Right atrium auricular region (tissue), 2 donors: ENCODE measurements at places on chromosomes 2 and 18.

- DNase-seq: no peak
- no peaks in the 10 kb centered on the region for H3K36me3 ChIP-seq
- no peaks in the 10 kb centered on the region for H3K4me1 ChIP-seq
- H3K4me3 ChIP-seq: no peak overlapping the region
- H3K27ac ChIP-seq: no peak overlapping the region
Measured at GRCh38 chr2:181420259-181421130, 36.7 kb upstream of the ITGA4 start.

- no peaks in the 10 kb centered on the region for H3K4me1 ChIP-seq
- no peaks in the 10 kb centered on the region for H3K27me3 ChIP-seq
- peak overlapping the region; percentile 74 for H3K27ac ChIP-seq
- H3K36me3 ChIP-seq: no peaks in the 10 kb centered on the region
- H3K4me3 ChIP-seq: no peak overlapping the region
Measured at GRCh38 chr2:190656301-190656700, 7.4 kb downstream of the NAB1 start.

DNA sequence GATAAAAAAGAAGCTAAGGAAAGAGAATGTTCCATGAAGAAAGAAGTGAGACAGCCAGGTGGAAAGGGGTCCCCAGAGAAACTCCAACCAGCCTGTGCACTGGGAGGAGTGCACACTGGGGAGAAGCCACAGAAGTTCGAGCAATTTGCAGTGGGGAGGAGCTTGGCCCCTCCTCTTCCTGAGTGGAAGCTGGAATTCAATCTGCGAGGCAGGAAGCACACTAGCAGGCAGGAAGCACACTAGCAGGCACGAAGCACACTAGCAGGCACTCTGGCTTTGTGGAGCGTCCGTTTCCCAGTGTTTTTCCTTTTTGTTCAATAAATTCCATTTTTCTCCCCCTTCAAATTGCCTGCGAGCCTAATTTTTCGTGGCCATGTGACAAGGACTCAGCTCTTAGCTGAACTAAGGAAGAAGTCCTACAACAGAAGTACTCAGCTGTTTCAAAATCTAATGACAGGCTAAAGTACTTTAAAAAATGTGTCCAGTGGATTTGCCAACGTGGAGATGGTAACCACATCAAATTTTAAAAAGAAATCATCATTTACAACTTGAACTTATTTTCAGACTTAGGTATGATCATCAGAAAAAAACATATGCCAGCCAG, 21.4 kb upstream of the SPIRE1 start:
- H3K27ac ChIP-seq: peak overlapping the region; percentile 75
- H3K36me3 ChIP-seq: peaks cover 8% of the 10 kb centered on the region
- peak overlapping the region; percentile 31 for H3K4me3 ChIP-seq
- peak; percentile 68 for DNase-seq
- H3K27me3 ChIP-seq: no peaks in the 10 kb centered on the region

DNA sequence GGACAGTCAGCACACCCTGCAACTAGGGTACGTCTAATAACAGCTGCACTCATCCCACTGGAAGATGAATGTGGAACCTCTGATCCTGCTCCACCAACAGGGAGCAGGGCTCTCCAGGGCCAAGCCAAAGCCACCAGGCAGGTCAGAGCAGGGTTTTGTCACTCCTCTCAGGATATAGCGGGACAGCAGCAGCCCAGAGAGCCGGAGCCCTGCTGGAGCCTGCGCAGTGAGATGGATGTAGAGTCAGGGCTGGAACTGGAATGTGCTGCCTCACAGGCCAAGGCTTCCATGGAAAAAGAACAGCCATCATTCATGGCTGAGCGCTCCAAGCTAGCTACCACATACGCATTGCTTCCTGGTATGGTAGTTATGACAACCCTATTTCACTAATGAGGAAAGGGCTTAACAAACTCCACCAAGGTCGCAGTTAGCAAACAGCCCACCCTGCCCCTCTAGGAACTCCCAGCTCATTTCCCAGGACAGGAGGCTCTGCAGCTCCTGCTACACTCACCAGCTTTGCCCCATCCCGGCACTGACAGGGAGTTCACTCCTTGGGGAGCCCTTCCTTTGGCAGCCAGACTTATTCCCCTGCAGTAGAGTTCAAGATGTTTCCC, 85.2 kb downstream of the HS1BP3 start:
- no peaks in the 10 kb centered on the region for H3K36me3 ChIP-seq
- H3K27me3 ChIP-seq: no peaks in the 10 kb centered on the region
- DNase-seq: no peak
- peak overlapping the region; percentile 5 for H3K27ac ChIP-seq
- peaks cover 37% of the 10 kb centered on the region for H3K4me1 ChIP-seq
- no peak overlapping the region for H3K4me3 ChIP-seq

DNA sequence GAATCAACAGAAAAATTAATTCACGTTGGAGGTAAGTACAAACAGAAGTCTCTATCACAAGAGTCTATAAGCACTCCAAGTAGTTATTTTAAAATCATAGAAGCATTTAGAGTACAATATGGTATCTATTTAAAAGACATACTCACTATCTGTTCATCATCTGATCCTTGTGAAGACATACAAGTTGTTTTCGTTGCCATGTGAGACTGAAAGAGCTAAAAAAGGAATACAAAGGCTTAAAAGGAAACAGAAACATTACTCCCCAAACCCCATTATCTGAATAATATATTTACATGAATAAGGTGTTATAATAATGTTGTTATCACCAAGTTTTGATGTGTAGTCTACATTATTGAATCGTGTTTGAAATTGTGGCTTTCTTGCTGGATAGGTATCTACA, 20.9 kb downstream of the SEPTIN10 start:
- no peaks in the 10 kb centered on the region for H3K27me3 ChIP-seq
- H3K4me3 ChIP-seq: no peak overlapping the region
- no peak for DNase-seq
- no peaks in the 10 kb centered on the region for H3K36me3 ChIP-seq

GRCh38 chr2:144146876-144147275, 373.0 kb downstream of the ZEB2 start:
- no peaks in the 10 kb centered on the region for H3K4me1 ChIP-seq
- H3K27me3 ChIP-seq: no peaks in the 10 kb centered on the region
- H3K27ac ChIP-seq: no peak overlapping the region
- no peaks in the 10 kb centered on the region for H3K36me3 ChIP-seq
- DNase-seq: no peak
- H3K4me3 ChIP-seq: no peak overlapping the region
